ENCODE measurements at places on chromosomes 6 and 20.
A peak's percentile ranks its signal among the peaks of the same experiment; 100 is the strongest.

DNA sequence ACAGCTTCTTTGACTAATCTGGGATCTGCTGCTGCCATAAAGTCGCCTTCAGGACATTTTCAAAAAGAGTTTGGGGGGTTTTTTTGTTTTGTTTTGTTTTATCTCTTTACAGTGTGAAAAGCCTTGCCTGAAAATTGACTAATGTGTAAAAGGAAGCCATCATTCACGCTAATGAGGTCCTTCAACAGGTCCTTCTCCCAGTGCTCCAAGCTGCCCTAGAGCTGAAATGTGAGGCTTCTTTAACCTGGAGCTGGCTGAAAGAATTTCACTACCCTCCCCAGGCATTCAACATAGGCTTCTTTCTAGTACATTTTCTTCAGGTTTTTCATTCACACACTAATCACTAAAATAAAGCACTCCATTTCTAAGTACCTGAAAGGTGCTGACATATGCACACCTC is 145.1 kb upstream of the PRDM1 start:
- no peak for DNase-seq

GRCh38 chr6:166626177-166627032 is 646 bp downstream of the RPS6KA2 start:
- no peak for DNase-seq

DNA sequence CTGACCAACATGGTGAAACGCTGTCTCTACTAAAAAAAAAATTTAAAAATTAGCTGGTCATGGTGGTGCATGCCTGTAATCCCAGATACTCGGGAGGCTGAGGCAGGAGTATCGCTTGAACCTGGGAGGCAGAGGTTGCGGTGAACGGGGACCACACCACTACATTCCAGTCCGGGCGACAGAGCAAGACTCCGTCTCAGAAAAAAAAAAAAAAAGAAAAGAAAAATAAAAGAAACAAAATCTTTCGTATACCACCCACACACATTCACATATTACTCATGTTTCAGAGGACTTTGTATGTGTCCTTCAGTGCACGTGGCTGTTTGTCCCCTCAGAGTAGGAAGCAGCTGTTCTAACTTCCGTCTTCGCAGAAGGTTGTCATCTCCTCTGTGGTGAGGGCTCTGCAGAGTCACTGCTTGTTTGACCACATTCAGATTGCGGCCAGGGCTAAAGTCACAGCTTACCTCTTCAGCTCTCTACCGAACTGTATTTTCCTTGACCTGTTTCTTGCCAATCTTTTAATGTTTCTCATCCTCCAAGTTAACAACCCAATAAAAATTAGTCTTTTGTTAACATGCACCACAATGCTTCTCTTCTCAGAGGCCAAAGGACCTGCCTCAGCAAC is 36.6 kb upstream of the HIVEP1 start:
- DNase-seq, result no peak

DNA sequence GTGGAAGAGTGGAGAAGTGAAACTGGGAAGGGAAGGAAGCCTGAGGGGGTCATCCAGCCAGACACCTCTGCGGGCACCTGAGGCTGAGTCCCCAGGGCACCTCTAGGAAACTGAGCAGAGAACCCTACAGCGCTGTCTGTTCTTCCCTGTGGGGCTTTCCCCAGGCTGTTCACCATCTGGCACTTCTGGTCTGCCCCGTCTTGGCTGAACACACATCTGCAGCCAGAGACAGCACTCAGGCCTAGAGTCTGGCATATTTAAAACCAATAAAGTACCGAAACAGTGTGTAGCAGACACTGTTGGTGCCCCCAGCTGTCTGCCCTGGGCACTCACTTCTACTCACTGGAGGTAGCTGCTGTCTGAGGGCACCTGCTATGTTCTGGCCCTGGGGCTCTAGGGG is 9.4 kb upstream of the ARFGEF2 start:
- no peak for DNase-seq

GRCh38 chr6:163667372-163668060 is 253.0 kb downstream of the QKI start:
- DNase-seq, result peak; percentile 43

DNA sequence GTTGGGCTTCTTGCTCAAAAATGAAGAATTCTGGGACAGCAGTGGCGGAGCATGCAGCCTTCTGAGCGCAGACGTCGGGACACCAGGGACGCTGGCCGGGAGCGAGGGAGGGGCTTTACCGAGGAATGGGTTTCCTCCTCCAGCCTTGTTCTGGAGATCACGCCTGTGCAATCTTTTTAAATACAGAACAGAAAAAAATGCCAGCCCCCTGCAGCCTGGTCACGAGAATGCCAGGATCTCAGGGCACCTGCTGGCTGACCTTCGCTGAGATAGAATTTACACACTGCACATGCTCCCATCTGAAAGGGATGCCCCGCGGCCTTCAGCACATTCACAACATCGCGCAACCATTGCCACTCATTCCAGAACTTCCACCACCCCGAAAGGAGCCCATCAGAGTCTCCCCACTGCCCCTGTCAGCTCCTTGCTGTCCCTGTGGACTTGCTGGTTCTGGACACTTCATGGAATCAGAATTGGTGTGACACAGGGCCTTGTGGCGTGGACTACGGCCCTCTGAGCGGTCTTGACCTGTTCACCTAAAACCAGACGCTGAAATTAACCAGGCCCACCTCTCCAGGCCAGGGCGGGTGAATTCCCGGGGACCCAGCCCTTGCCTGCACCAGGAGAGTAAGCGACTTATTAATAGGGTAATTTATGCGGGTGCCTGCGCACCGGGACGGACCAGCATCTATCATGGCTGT is 20.6 kb upstream of the BHLHE23 start:
- DNase-seq, result no peak

- DNase-seq, result no peak
Observed at GRCh38 chr6:134821928-134822864, 127.7 kb downstream of the ALDH8A1 start.

- no peak for DNase-seq
Observed at GRCh38 chr6:38435330-38435729, 204.4 kb downstream of the BTBD9 start.

DNA sequence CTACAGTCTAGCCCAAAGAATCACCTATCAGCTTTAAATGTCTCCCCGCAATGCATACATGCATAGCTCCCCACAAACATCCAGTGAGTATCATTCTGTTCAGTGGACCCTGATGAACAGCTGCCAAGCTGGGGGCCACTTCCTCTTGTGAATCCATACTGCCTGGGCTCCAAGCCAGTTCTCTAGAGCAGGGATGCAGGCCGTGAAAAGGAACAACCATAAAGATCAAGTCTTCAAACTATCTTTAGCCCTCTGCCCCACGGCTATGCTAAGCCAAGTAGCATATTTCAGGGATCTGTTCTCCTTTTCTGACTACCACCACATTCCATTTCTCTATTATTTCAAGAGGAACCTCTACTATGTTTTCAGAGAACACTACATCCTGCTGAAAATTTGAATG is 191.7 kb upstream of the BTBD3 start:
- peak; percentile 37 for DNase-seq

DNA sequence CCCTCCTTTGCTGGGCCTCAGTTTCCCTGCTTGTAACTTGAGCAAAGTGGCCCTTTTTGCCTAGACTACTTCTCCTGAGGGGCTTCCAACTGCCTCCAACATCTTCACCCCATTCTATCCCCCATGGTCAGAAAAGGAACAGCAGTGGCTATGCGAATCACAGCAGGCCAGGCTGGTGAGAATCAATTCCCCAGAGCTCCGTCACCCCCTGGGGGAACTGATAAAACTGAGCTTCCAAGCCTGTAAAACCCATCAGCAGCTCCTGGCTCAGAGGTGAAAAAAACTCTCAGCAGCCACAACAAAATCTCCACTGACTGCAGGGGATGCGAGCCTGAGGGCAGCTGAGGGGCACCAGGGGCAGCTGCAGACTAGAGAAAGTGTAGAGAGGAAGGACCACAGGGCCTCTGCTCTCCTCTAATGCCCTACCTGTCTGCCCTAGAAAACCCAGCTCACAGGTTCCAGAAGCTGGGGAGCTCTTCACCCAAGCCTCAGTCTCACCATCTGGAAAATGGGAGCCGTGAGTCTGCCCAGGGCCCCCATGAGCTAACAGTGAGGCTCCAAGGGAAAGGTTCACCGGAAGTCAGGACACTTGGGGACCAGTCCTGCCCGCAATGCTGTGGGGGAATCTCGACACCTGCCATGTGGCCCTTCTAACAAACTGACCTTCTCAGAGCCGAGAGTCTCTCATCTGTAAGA is 120.6 kb downstream of the GRM4 start:
- no peak for DNase-seq

DNA sequence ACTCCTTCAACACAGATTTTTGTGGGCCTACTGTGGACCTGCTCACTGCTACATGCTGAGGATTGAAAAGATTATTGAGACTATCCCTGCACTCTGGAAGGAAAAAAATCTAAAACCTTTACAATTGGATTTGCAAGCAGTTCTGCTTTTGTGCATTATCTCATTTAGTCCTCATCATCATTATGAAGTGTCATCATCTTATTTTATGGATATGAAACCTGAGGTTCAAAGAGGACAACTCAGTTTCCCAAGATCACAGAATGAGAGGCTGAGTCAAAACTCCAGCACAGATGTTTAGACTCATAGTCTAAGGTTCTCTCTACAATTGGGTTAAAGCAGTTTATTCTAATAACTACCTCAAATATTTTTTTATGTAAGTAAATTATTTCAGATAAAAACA is 160.2 kb upstream of the MARCKS start:
- no peak for DNase-seq

GRCh38 chr6:44074439-44074812 is 52.8 kb downstream of the MRPL14 start:
- DNase-seq, result peak; percentile 89

DNA sequence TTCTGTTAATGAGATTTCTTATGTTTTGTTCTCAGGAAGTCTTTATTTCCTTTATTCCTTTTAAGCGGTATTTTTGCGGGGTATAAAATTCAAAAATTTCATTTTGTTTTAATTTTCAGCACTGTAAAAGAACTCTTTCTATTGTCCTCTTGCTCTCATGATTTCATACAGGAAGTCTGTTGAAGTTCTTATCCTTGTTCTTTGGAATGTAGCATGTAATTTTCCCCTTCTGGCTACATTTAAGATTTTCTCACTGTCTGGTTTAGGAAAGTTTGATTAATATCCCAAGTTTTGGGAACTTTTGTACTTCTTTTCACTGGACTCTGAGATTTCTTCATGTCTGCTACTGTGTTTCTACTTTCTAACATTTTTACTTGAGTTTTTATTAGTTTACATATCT is 581.4 kb upstream of the GJE1 start:
- no peak for DNase-seq

- DNase-seq, result no peak
Observed at GRCh38 chr6:11514672-11515071, 22.9 kb upstream of the TMEM170B start.

- DNase-seq, result peak; percentile 57
Observed at GRCh38 chr6:153976921-153977693, 61.9 kb upstream of the OPRM1 start.

DNA sequence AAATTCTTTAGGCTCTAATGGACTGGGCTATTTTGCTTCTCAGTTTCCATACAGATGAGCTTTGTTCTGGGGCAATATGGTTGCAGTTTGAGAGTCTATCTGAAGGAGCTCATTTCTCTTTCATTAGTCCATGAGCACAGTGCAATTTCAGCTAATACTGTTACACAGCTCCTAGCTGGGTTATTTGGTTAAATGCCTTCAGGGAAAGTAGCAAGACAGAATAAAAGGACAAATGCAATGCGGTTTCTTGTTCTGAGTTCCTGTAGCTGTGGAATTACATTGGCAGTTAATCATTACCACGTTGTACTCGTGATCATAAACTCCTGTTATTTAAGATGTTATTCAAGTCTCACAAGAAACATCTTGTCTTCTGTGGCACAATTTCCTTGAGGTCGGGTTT is 127.7 kb downstream of the BFSP1 start:
- no peak for DNase-seq

DNA sequence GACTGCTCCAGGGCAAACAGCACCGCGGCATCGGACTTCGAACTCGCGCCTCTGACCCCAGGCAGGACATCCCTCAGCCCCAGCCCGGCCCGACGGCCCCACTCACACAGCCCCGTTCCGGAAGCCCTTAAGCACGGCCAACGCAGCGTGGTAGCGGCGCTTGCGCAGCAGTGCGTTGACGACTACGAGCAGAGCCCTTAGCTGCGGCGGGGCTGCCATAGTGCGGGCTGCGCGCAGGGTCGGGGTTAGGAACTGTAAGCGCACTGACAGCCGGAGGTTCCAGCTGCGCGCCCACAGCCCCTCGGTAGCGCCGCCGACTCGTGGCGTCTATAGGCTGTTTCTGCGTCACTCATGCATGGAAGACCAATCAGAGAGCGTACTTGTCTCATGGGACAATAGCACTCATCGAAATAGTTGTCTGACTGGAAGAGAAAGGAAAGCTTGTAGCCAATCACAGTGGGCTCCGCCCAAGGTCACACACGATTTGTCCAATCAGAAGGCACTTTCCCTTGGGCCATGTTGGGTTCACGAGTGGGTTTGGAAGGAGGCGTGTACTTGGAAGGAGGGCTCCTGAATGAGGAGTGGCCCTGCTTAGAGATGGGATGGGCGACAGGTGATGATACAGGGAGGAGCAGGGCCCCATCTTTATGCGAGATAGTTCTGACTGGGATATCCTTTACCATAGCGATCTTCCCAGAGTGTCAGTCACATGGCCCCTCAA is at the start of gene PXMP4:
Gene PXMP4 (minus strand): TSS at position 322 of the 721 bp plus-strand sequence. CDS start 103 bp downstream, at position 219.
- DNase-seq, result peak; percentile 99

- no peak for DNase-seq
Observed at GRCh38 chr20:24657196-24657595, 187.8 kb downstream of the SYNDIG1 start.

DNA sequence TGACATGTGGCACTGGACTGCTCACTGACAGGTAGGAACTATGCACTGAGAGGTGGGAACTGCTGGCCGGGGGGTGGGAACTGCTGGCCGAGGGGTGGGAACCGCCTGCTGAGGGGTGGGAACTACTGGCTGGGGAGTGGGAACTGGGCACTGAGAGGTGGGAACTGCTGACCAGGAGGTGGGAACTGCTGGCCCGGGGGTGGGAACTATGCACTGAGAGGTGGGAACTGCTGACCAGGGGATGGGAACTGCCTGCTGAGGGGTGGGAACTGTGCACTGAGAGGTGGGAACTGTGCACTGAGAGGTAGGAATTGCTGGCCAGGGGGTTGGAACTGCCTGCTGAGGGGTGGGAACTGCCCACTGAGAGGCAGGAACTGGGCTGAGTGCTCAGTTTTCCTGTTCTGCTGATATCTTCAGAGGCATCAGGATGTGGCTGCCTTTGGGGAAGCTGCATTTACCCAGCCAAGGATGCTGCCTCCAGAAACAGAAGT is 90.2 kb downstream of the THBS2 start:
- DNase-seq, result no peak

- peak; percentile 12 for DNase-seq
Observed at GRCh38 chr6:74892091-74892490, 313.8 kb downstream of the COL12A1 start.

All from umbilical cord (tissue), 2 donors.